Activated CD8-positive, alpha-beta memory T cell treated with anti-CD3 and anti-CD28 coated beads for 36 hours (primary cell): ENCODE measurements at places on chromosomes 16 and 17. TPM values are rescaled to one million over a fixed set of nuclear protein-coding genes. Genes with fewer than 3 reads are reported as not detected.

Gene RASL10B
- total RNA-seq: 0.73 TPM

Gene RABEP1
- total RNA-seq: 58.8 TPM

Gene TLCD2
- 0.08 TPM for total RNA-seq

Gene EFCAB5
- 0.59 TPM for total RNA-seq

Gene ARL5C
- total RNA-seq: not detected

Gene TADA2A
- 42.7 TPM for total RNA-seq

Gene IL32
- total RNA-seq: 1,098 TPM

Gene PHOSPHO1
- not detected for total RNA-seq

Gene SLC52A1
- total RNA-seq: 0.32 TPM

Gene ARL6IP1
- total RNA-seq: 88.6 TPM

Gene UMOD
- total RNA-seq: not detected

Gene RPRML
- total RNA-seq: not detected
